T-helper 9 cell (primary cell): ENCODE measurements at places on chromosomes 11 and 22.

DNA sequence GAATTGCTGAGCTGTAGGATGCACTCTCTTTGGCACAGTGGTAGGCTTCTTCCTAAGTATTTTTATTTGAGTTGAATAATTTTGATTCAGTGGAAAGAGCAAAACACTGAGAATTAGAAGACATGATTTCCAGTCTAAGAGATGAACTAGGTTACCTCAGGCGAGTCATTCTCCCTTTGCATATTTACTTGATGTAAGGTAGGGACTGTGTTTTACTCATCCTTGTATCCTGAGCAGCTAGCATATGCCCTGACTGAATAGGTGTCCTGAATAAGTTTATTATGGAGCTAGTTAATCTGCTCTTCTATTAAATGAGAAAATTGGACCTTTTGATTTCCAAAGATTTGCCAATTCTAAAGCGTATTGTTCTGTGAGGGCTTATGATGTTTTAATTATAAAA is 50.7 kb downstream of the STIM1 start:
- no peak for DNase-seq

GRCh38 chr11:106939157-106939556 is 79.1 kb downstream of the GUCY1A2 start:
- DNase-seq = no peak

GRCh38 chr11:45053736-45054446 is 92.5 kb upstream of the PRDM11 start:
- no peak for DNase-seq

DNA sequence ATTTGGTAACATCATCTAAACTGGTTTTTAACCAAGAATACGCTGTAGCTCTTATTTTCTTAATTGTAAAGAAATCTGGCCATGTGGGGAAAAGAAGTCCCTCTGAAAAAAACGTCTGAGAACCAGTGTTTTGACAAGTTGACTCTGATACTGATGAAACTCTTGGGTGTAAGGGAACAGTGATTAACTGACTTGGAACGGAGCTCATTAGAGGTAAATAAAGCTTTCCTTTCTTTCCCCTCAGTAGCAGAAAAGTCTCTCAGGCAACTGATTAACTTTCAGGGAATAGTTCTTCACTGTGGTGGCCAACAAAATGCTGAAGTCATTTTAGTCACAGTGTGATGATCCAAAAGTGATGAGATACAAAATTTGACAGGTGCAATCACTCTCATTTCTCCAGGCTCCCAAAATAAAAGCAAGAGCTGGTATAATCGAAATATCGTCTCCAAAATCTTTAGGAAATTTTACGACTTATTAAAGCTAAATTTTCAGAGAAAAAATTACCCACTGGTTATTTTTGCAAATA is 52.3 kb downstream of the SLC36A4 start:
- no peak for DNase-seq

DNA sequence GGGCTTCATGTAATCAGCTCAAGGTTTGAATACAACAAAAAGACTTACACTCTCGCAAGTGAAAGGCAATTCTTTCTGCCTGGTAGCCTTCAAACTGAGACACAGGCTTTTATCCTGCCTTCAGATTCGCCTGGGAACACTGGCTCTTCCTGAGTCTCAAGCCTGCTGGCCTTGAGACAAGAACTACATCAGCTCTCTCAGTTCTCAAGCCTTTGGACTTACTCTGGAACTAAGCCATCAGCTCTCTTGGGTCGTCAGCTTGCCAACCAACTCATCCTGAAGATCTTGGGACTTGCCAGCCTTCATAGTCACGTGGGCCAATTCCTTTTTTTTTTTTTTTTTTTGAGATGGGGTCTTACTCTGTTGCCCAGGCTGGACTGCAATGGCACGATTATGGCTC is 35.7 kb upstream of the LRRC10B start:
- DNase-seq = no peak

- DNase-seq = no peak
These were observed 50.3 kb downstream of the THAP12 start for GRCh38 chr11:76330651-76331050.

GRCh38 chr11:61700212-61700611 is 20.0 kb downstream of the DAGLA start:
- DNase-seq = no peak

DNA sequence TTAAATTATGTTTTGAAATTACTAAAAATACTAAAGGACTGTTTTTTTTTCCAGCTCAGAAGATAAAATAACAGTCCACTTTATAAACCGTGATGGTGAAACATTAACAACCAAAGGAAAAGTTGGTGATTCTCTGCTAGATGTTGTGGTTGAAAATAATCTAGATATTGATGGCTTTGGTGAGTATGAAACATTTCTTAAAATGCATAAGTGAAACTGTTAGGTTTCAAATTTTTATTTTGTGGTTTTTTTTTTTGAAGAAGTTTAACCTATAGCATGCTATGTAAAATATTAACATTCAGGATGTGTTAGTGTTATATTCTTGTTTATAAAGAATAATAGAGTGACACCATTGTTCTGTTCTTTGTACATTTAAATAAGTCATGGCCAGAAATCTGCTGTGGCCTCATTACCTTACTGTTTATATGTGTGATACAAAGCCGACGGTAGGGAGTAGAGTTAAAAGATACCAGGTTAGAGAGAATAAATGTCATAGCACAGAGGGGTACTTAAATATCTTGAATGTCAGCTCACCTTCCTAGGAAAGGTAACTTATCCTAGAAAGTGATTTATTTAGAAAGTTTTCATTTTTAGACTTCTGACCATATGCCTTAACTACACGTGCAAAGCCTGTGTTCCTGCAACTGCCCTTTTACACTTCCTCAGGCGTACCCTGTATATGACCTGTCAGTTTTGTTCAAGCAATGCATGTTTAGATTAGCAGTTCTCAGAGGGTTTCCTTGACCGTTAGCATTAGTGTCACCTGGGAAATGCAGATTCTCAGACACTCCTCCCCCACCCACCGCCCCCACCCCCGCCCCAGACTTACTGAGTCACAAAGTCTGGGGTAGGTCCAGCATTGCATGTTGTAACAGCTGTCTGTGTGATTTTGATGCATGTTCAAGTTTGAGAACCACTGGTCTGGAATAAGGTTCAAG is 6.3 kb downstream of the FDX1 start:
- DNase-seq = no peak

DNA sequence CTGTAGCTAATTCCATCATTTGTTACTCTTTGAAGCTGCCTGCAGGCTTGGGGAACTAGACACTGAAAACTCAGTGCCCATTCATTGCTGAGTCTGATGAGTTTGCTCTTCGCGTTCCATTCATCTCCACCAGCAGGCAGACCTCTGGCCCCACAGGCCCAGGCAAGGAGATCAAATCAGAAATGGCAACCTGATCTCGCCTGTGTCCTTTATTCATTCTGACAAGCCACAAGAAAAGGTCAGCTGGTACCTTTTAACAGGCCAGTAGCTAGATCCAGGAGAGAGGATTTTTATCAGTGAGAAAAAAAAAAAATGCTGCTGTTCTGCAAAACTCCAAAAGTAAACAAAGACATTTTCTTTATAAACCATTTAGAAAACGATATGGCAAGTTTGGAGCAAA is 742.5 kb downstream of the ETS1 start:
- DNase-seq = no peak

GRCh38 chr11:2135648-2136201 is 3.5 kb downstream of the IGF2 start:
- DNase-seq = no peak

GRCh38 chr22:41550952-41551491 is 6.8 kb upstream of the POLR3H start:
- no peak for DNase-seq

- DNase-seq = no peak
These were observed 42.6 kb upstream of the TEAD1 start for GRCh38 chr11:12631651-12632050.

- DNase-seq = no peak
These were observed 1.9 kb upstream of the CYB5R3 start for GRCh38 chr22:42651134-42651533.

DNA sequence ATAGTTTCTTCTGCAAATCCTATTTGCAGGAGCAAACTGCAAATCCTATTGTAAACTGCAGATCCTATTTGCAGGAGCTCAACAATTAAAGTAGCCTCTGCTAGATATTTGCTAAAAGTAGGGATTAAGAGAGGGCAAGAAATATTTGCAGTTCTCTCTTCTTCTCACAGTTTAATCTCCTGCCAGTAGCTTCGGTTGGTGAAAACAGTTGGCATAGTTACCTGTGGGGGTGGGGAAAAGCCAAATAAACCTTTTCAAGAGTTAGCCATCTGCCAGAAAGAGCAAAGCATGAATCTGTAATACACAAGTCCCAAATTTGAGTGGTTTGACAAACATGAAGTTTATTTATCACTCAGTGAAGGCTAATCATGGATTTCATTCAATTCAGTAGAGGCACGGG is 942.5 kb downstream of the JRKL start:
- DNase-seq = no peak

DNA sequence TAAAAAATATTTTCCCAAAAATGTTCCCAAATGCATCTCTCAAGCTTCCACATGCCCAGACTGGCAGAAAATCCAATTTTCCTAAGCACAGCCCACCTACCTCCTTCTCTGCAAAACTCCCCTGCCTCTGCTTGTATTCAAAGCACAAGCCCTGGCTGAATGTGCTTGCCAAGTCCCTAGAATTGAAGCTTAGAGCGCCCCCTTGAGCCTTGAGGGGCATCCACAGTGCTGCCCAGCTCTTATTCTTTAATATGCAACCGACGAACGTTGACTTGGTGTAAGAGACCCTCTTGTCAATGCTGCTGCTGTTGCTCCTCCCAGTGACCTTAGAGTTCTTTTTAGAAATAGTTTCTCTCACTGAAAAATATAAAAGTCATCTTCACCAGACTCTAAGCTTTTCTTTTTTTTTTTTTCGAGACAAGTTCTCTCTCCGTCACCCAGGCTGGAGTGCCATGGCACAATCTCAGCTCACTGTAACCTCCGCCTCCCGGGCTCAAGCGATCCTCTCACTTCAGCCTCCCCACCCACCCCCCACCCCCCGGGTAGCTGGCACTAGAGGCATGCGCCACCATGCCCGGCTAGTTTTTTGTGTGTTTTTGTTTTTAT is 63.5 kb upstream of the CAPRIN1 start:
- DNase-seq = peak; percentile 67

DNA sequence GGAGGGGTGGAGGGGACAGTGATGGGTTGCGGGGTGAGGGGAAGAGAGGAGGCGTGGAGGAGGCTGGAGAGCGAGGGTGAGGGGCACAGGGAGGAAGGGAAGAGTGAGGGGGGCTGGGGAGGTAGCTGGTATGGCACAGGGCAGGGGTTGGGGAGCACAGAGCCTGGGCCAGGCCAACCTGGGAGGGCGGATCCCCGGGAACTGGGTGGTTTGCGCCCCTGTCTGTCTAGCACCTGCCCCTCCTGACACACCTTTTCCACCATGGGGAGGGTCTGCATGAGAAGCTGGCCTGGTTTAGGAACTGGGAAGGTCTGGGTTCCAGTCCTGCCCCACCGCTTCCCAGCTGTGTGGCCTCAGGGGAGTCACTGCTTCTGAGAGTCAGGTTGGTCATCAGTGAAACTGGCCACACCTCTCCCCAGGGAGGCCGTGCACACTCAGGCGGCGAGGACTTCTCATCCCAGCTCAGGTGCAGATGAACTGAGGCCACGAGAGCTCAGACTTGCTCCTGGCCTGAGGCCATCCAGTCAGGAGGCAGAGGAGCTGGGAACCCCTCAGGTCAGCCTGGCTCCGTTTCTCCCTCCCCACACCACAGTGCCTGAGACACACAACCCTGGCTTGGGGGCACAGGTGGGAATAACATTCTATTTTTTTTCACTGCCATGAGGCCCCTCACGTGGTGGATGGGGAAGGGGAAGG is 95.6 kb downstream of the PHF21B start:
- DNase-seq = no peak

- DNase-seq = no peak
These were observed 5.8 kb downstream of the MGAT3 start for GRCh38 chr22:39462443-39463221.

GRCh38 chr22:32583074-32583682 is 108.6 kb downstream of the FBXO7 start:
- no peak for DNase-seq

DNA sequence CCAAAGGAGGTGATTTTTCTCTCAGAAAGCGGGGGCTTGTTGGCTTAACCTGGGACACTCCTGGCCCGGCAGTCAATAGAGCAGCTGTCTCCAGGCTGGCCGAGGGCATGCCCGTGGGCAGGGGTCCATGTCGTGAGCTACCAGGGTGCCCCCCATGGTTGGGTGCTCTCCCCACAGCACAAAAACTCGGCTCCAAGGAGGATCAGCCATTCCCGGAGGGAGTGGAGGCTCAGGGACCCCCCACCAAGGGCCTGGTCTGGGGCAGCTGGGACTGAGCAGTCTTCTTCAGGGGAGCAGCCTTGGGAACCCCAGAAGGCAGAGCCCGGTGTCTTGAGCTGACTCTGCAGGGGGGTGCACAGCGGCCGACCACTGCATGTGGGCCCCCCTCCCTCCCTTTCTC is 20.8 kb upstream of the TH start:
- no peak for DNase-seq

DNA sequence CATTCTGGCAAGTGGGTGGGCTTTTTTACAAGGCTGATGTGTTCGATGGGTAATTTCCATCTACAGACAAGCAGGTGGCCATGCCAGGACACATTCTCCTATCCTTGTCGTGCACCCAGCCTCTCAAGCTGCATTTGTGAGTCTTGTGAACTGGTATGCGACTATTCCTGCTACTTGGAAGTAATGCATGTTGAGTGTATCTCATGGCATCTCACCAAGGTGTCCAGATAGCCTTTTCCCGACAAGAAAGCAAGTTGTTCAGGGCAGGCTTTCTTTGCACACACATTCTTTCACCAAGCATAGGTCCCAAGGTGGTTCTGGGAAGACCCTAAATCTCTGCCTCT is 18.8 kb upstream of the SYT13 start:
- DNase-seq = no peak

GRCh38 chr22:49289822-49290679 is 537.6 kb downstream of the BRD1 start:
- DNase-seq = no peak

DNA sequence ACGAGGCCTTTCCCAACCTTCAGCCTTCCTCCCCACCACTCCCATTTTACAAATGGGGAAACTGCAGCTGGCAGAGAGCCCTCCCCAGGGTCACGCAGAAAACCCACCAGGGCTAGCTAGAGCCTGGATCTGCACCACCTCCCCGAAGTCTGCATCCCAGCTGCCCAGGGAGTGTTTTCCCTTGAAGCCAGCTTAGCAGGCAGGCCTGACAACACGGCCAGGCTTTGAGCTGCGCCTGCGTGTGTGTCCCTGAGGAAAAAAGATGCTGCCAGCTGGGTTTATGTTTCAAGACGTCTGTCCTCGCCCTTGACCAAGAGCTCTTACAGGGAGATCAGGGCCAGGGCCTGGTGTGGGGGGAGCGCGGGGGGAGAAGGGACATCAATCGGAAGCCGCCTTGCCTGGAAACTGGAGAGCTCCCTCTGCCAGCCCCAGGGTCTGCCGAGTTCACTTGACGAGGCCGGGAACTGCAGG is 20.3 kb downstream of the WNT11 start:
- no peak for DNase-seq

GRCh38 chr11:88337987-88338668 is 592 bp upstream of the CTSC start:
- DNase-seq = peak; percentile 31
